ENCODE measurements at places on chromosomes 4 and X.
A peak's percentile ranks its signal among the peaks of the same experiment; 100 is the strongest.

- no peak for DNase-seq
These were observed 33.3 kb upstream of the VCX2 start for GRCh38 chrX:8204169-8204935.

DNA sequence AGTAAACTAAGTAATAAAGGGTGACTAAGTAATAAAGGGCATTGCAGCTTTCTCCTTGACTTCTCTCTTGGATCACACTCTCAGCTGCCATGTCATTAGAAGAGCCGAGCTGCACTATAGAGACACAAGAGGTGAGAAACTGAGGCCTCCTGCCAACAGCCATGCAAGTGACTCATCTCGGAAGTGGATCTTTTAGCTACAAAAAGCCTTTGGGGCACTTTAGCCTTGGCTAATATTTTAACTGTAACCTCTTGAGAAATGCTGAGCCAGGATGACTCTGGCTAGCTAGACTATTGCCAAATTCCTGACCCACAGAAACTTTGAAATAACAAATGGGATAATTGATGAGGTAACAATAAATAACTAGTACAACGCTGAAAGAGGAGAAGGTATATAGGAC lies 1.5 kb upstream of the NEIL3 start:
- DNase-seq = no peak

- DNase-seq = no peak
These were observed 38.9 kb upstream of the EFNB1 start for GRCh38 chrX:68789966-68790365.

DNA sequence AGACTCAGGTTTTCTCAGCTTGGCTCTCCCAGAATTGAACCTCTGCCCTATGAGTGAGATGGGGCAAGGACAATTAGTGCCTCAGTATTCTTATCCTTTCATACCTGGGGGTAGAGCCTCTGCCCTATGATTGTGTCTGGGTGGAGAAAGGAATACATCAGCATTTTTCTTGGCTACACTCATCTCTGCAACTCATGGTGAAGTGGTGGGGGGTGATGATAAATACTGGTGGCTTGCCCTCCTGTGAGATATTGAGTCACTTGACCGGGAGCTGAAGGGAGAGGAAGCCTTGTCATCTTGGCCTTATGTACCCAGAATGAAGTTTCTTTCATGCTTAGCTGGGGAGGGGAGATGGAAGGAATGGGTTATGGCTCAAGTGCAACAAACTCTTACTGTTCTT lies 71.3 kb upstream of the ENOX2 start:
- DNase-seq = no peak

DNA sequence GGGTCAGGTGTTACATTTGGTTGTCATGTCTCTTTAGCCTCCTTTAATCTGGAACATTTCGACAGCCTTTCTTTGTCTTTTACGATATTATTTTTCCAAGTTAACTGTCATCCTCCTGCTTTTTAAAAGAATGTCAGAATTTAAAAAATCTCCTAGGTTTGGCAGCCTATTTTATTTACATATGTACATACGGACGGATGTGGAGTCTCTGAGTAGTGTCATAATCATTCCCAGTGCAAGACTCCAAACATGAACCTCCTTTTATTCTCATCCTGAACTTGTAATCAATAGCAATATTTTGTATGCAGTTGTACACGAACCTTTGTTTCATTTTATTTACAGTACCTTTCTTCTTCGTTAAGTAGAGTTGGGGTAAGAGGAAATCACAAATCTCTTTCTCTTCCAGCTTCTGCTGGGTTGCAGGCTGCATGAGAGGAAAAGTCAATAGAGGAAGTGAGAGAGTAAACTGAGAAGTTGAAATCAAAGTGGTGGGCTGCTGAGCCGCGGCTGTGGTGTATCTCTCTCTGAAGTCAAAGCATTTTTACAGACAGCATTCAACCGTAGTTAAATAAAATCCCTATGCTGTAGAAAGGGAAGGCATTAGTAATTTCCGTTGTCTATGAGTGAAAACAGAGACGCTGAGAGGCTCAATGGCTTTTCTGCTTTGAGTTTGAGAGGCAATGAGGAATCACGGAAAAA lies 53.9 kb upstream of the RPS6KA3 start:
- no peak for DNase-seq

GRCh38 chr4:185801471-185801870 lies 10.5 kb downstream of the SORBS2 start:
- no peak for DNase-seq

- no peak for DNase-seq
These were observed 35.1 kb downstream of the TSPAN5 start for GRCh38 chr4:98623126-98623802.

DNA sequence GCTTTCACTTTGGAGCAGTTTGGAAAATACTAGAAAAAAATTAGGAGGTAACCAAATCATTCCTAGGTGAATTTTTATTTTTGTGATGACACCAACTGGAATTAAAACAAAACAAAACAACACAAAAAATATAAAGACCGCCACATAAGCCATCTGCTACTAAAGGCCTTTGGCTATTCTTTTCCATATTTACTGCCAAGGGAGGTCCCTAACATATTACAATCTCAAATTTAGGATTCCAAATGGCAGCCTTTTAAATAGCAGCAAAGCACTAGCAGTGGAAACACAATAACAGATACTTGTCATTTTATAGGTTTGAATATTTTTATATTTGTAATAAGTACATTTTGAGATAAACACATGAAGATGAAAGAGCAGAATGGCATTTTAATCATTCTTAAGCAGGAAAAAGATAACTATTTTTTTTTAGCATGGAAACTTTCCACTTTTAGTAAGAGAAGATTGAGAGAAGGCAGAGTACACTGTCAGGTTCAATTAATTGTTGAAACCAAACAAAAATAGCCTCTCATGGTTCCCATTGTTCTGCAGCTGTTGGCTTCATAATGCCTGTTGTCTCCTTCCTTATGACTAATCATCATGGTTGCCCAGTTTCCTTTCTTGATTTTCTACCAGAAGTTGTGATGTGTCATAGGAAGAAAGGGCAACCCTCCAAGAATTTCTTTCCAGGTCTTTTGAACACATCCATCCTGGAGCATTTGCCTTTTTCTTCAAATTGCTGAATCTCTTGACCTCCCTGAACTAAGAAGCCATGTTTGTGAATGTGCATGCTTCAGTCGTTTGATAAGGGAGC lies 219.0 kb upstream of the EMCN start:
- no peak for DNase-seq

- DNase-seq = no peak
These were observed 1047.3 kb downstream of the PCDH18 start for GRCh38 chr4:136484996-136485395.

DNA sequence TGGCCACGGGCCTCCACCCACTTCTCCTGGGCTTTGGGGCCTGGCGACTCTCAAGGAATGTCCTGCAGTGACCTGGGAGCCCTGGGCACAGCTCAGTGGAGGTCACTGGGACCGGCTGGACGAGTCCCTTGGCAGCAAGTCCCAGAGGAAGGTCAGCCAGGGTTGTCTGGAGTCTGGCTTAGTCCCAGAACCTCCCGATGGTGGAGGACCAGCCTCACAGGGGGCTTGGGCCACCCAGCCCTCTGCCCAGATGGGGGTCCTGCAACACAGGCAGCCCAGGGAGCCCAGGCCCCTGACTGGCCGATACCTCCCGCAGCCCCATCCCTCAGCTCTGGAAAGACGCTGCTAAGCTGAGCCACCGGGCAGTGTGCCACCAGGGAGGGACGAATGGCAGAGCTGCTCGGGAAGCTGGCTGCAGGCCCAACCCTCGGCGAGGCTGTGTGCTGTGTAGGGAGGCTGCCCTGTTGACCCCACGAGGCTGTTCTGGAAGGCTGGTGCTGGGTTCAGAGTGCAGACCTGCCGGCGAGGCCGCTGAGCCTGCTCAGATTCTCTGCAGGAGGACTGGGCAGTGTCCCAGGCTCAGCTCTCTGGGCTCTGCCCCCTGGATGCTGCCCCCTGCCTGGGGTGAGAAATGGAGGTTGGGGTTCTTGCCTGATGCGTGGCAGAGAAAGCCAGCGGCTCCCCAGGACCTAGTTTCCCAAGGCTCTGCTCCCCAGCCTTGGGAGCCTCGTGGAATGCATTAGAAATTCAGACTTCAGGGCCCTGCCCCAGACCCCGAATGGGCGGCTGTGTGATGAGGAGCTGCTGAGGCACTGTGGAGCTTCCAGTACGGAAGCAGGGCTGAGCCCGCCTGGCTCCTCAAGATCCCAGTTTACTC lies 61.7 kb downstream of the ADRA2C start:
- DNase-seq = peak; percentile 73

- no peak for DNase-seq
These were observed 165.3 kb upstream of the PPP1R2C start for GRCh38 chrX:42943051-42943974.

DNA sequence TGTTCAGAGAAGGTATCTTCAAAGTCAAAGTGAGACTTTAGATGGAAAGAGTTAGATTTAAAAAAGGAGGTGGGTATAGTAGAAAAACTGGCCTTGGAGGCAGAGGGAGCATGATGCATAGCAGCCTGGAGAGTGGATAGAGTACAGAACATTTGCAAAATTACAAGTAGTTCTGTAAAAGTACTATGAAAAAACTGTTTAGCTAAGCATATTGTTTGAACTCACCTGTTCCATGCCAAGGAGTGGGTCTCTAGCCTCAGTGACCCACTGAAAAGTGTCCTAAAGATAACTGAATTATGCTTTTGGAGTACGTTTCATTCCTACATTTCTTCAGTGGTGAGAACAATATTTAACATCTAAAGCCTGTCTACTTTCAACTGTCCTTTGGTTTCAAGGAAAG lies 218.9 kb downstream of the NAP1L3 start:
- DNase-seq = no peak

DNA sequence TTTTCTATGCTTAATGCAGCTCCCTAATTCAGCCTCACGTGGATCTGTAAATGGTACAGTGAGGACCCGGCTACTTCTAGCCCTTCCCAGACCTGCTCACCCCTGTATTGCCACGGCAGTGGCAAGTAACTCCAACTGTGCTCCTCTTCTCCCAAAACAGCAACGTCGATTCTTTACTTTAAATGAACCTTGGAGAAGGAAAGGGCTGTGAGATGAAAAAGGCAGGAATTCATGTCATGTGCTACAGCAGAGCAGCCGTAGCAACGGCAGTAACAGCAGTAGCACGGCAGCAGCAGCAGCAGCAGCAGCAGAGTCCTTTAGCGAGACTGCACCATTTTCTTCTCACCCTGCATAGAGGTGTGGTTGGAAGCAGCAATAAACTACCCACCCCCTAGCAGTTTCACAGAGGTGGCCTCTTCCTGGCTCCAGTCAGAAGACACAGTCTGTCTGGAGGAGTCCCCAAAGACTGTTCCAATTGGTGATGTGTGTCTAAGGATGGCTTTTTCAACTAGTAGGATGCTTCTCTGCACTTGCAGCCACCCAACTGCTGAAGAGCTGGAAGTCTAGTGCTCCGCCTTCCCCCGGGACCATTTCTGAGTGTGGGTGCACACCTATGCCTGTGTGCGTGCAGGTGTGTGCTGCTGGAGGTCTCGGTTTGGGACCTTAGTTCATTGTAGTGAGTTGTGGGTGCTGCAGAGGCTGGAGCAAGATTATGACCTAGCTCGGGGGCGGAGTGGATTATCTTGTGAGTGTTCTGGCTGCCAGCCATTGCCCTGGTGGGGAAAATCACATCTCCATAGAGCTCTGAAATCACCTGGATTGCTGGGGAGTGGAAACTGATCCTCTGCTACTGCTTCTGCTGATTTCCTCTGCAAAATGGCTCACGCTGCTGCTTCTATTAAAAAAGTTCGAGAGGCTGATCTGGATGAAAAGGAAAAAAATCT lies 67.2 kb downstream of the ANK2 start:
- DNase-seq = no peak

- DNase-seq = no peak
These were observed 32.7 kb downstream of the ACE2 start for GRCh38 chrX:15567886-15568616.

DNA sequence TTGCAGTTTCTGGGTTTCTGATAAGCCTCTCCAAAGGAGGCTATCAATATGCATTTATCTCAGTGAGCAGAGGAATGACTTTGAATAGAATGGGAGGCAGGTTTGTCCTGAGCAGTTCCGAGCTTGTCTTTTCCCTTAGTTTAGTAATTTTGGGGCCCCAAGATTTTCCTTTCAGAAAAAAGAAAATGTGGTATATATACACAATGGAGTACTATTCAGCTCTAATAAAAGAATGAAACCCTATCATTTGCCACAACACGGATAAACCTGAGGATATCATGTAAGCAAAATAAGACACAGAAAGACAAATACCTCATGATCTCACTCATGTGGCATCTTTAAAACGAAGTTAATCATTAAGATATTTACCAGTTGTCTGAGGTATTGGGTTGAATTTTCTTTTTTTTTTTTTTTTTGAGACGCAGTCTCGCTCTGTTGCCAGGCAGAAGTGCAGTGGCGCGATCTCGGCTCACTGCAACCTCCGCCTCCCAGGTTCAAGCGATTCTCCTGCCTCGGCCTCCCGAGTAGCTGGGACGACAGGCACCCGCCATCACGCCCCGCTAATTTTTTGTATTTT lies 540 bp downstream of the ZNF721 start:
- no peak for DNase-seq

DNA sequence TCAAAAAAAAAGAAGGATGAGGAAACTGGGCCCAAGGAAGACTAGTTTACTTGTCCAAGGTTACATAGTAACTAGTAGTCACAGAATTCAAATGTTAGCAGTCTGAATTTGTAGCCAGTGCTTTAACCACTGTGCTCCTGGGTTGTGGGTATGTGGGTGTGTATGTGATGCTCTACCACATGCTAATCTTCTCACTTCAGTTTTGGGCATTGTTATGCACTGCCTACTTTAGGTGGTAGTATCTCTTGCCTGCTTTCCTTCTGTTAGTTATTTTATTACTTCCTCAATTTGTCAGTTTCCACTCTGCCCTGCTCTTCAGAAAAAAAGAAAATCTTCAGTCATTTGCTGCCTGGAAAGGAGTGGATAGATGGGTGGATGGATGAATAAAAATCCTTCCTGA lies 219.2 kb downstream of the RPA4 start:
- DNase-seq = no peak

DNA sequence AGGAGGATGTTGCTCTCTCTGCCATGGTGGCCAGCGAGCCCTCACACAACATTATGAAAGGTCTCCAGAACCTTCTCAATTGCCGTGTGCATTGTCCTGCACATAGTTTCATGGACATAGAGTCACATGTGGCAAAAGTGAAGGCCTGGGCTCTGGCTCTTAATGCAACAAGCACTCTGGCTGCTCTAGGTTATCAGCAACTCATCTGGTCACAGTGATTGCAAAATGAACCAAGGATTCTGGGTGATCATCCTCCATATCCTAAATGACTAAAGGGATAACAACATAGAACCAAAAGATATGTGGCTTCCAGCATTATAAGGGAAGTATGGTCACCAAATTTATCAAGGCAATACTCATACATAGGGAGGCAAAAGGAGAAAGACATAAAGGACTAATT lies 175.2 kb downstream of the MGST2 start:
- DNase-seq = no peak

GRCh38 chr4:184441461-184442313 lies 32.7 kb downstream of the IRF2 start:
- DNase-seq = no peak

- DNase-seq = peak; percentile 45
These were observed 59.9 kb downstream of the GSPT2 start for GRCh38 chrX:51802917-51803688.

- DNase-seq = no peak
These were observed 64.5 kb downstream of the FAM9B start for GRCh38 chrX:8969378-8969777.

- peak; percentile 3 for DNase-seq
These were observed 209.1 kb upstream of the FAM47A start for GRCh38 chrX:34341258-34341657.

- DNase-seq = no peak
These were observed 56.7 kb downstream of the TSPAN5 start for GRCh38 chr4:98601708-98602107.
